ENCODE measurements at places on chromosomes 6 and 20.

DNA sequence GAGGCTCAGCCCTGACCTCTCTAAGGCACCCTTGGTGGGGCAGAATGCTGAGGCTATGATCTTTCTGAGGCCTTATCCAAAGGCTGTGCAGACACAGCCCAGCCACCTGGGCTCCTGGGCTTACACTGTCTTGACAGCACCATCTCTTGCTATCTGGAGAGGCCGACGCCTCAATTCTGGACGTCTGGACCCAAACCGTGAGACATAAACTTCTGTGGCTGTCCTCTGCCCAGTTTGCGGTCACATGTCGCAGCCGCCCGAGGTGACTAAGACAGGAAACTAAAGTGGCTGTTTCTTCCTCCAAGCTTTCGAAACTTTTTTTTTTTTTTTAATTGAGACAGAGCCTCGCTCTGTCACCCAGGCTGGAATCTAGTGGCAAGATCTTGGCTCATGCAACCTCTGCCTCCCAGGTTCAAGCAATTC lies 49.3 kb downstream of the PRR18 start:
- no peak for DNase-seq

DNA sequence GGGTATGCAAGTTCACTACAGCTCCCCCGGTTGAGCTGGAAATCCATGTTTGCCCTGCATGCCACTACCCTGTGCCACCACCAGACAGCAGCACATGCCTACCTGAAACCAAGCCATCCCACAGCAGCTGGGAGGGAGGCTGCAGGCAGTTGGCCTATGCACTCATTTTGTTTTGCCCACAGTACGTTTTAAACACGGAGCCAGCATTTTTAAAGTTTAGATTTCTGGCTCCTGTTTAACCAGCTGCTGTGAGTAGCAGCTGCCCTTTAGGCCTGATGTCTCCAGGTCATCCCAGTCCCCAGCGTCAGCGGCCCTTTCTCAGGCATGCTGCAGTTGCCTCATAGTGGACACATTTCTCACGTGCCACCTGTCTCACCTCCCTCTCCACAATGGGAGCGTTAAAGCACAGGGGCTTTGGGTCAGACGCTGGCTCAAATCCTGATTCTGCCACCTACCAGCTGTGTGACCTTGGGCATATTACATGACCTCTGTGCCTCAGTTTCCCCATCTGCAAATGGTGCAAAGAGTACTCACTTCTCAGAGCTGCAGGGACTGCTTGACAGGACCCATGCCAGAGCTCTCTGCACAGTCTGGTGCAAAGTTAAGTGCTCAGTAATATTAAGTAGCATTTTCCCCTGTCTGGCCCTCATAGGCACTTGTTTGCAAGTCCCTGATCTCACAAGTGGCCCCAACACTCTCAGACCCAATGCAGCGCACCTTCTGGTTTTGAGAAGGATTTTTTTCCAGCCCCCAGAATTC lies 8.2 kb upstream of the UBE2V1 start:
- peak; percentile 62 for DNase-seq

GRCh38 chr20:41412324-41413120 lies 45.9 kb upstream of the EMILIN3 start:
- DNase-seq = no peak

GRCh38 chr6:125101128-125101527 lies 52.4 kb upstream of the TPD52L1 start:
- no peak for DNase-seq

- DNase-seq = peak; percentile 35
These were observed 111.4 kb upstream of the ATXN1 start for GRCh38 chr6:16872543-16873235.

- no peak for DNase-seq
These were observed 621.5 kb upstream of the CDH4 start for GRCh38 chr20:60630609-60631008.

All from OCI-M1 (cell line).